AG09309 (cell line): ENCODE measurements at places on chromosomes 12 and 14.

GRCh38 chr14:89681086-89682018 lies 264.3 kb upstream of the FOXN3 start:
- no peak for DNase-seq

GRCh38 chr12:77070382-77070781 lies 5.0 kb upstream of the E2F7 start:
- DNase-seq: no peak

- DNase-seq: no peak
Observed at GRCh38 chr14:51293149-51293911, 53.3 kb downstream of the TMX1 start.

DNA sequence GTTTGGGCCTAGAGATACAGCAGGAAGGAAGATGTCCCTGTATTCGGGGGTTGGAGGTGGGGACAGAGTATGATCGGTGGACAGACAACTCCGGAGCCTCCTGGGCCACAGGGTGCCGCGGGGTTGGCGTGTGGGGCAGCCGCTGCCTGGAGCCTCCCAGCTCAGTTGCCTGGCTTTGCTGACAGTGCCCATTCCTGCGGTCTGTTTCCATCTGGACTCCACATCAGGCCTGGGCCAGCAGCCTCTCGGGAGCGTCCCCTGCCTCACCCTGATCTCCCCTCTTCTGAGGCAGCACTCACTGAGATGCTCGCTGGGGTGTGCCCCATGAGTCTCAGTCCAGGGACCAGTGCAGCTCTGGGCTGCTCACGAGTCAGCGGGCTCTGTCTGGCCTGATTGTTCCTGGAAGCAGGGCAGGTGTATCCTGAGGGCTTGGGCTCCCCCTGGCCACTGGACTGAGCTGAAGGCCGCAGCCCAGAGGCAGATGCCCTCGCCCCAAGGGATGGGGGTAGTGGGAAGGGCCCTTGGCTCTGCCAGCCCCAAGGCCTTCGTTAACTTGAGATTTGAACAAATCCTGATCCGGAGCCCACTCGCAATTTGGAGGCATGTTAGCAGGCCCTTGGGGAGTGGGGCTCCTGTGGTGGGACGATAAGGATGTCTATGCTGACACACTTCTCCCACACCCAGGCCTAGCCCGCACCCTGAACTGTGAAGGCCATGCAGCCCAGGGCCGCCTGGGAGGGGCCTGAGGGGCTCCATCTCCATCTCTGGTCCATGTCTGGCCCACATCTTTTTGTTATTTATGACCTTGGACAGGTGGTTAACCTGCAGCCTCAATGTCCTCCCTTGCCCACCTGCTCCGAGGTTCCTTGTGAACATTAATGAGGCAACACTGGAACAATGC lies 7.5 kb downstream of the HIP1R start:
- DNase-seq: no peak

GRCh38 chr12:8665759-8666158 lies 3.1 kb upstream of the MFAP5 start:
- DNase-seq: peak; percentile 60

DNA sequence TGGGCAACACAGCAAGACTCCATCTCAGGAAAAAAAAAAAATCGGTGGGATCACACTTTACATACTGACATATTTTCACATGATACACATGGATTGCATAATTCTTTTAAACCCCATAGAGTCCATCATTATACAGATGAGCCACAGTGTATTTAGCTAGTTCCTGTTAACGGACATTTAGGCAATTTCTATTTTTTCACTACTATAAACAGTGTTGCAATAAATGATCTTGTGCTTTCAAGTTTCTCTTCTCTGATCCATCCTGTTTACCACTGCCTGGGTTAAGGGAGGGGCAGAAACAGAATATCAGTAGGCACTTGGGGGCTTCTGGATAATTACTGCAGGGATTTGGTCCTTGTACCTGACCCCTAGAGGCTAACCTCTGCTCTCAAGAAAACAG lies 43.4 kb upstream of the SPTLC2 start:
- DNase-seq: no peak

DNA sequence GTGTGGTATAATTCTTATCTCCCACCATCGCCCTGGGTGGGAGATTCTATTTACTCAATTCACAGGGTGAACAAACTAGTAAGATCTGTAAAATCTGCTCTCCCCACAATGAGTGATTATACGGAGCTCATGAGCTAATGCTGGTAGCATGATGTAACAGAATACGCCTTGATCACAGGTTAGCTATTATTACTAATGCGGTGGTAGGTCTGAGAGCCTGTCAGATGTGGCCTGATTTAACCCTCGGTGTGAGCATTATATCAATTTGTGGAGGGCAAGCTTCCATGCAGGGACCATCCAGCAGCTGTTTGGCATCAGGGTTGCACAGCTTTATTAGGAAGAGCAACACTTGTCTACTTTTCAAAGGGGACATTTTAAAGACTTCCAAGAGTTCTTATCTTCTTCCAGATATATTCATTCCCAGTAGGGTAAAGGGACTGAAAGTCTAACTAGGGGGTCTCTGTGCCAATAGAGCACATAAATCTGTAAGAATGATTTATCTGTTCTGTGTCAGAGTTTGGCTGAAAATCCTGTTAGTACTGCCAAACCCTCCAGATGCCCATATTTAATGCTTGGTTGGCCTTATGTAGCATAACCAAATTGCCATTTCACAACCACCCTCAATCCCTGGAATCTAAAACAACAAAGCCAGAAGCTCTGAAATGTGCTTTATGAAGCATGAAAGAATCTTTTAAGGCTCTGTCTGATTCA lies 18.7 kb downstream of the TSHR start:
- peak; percentile 48 for DNase-seq

DNA sequence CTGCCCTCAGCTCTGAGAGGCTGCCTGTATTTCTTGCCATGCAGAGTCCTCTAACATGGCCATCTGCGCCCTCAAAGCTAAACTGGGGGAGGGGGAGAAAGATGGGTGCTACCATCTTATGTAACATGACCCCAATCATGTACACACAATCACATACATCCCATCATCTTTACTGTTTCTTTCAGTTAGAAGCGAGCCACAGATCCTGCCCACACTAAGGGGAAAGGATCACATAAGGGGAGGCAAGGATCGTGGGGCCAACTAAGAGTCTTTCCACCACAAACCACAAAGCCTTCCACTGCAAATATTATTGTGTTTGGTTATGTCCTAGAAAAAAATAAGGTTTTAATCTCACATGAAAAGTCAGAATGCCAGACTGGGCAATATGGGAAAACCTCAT lies 11.8 kb upstream of the AMN1 start:
- no peak for DNase-seq

GRCh38 chr12:54749191-54749818 lies 101.1 kb upstream of the DCD start:
- DNase-seq: peak; percentile 21

DNA sequence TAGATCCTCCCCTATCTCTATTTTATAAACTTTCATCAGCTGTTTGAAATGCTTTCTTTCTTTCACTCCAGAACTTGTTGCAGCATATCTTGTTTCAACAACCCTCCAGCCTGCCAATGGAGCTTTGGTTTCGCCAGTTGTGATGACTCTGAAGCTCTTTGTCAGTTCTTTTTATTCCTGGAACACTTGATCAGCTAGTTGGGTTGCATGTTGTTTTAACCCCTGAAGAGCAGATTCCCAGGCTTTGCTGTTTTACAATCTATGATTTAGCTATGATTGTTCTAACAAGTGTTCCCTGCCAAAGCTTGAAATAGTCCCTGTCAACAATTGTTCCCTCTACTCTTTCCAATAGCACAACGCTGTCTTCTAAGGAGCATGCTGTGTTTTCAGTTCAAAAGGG lies 50.6 kb upstream of the FUT8 start:
- DNase-seq: peak; percentile 77

DNA sequence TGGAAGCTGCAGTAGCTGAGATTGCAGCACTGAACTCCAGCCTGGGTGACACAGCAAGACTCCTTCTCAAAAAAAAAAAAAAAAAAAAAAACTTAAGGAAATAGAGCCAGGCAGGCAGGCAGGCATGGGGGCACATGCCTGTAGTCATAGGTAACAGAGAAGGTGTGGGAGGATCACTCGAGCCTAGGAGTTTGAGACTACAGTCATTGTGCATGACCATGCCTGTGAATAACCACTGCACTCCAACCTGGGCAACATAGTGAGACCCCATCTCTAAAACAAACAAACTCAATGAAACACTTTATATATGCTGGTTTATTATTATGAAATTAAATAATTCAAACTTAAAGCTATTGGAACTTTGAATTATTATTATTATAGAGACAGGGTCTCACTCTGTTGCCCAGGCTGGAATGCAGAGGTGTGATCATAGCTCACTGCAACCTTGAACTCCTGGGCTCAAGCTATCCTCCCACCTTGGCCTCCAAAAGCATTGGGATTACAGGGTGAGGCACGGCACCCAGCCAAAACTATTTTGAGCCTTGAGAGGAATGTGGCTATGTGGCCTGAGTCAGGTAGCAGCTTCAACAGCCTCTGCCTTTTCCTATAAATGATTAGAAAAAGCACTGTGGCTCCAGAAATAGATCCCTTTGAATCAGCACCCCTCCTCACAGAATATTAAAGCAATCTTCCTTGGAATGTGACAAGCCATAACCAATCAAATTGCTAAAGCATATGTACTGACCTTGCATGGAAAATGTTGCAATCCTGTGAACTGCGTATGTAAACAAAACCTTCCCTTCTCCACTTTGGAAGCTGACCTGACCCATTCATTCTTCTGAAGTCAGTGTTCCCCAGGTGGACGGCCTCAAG lies 34.7 kb upstream of the YY1 start:
- no peak for DNase-seq

- no peak for DNase-seq
Observed at GRCh38 chr12:85425349-85425612, 145.3 kb downstream of the ALX1 start.

GRCh38 chr12:64203775-64204174 lies 18.3 kb downstream of the KICS2 start:
- DNase-seq: no peak

DNA sequence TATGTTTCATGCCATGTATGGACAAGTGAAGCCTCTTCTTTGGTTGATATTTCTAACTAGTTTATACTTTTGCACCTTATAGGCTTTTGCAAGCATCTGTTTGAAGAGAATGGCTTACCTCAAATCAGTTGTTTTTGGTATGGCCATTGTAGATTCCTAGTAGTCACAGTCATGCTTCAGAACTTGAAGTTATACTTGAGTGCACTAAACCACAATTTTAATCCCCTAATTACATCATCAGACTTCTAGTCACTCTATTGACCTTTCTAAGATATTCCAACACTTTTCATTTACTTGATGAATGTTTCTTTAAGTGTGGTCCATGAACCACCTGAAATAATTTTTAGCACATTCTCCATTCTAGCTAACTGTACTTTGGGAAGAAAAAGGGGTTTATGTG lies 18.6 kb upstream of the KLRB1 start:
- DNase-seq: no peak

DNA sequence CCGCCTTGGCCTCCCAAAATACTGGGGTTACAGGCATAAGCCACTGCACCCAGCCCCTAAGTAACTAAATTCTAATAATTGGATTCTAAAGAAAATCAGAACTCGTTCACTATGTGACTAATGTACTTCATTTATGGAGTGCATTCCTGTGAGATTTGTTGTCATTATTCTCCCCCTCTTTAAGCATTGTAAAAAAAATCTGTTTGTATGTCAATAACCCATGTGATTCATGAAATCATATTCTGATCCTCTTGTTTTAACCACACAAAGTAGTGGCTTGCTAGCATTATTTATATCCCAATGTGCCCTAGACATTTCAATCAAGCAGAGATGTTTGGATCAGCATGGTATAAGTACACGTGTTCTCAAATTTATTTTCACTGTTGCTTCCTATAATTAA lies 78.2 kb upstream of the OSBPL8 start:
- no peak for DNase-seq

GRCh38 chr12:56062996-56063395 lies 17.0 kb upstream of the ERBB3 start:
- no peak for DNase-seq

- peak; percentile 67 for DNase-seq
Observed at GRCh38 chr14:61537563-61538463, 157.5 kb upstream of the HIF1A start.

GRCh38 chr12:115437061-115437567 lies 753.1 kb upstream of the TBX3 start:
- DNase-seq: no peak

GRCh38 chr12:23084236-23084995 lies 459.4 kb downstream of the ETNK1 start:
- DNase-seq: no peak

- no peak for DNase-seq
Observed at GRCh38 chr12:53644133-53644532, 18.0 kb upstream of the ATF7 start.

DNA sequence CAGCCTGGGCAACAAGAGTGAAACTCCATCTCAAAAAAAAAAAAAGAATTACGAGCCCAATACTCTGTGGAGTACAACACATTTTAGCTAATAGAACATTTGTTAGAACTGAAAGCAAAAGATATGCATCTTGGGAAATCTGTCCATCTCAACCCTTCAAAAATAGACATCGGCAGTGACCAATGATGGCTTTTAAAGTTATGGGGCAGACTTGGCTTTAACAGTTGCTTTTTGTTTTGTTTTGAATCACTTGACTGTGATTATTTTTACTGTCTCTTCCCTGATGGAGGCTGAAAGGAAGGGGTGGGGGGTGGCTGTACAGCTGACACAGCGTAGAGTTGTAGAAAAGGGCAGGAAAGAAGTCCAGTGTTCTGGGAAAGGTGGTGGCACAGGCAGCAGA lies 2.2 kb downstream of the FKBP11 start:
- no peak for DNase-seq

- DNase-seq: no peak
Observed at GRCh38 chr12:132355742-132356681, 26.6 kb upstream of the GALNT9 start.

DNA sequence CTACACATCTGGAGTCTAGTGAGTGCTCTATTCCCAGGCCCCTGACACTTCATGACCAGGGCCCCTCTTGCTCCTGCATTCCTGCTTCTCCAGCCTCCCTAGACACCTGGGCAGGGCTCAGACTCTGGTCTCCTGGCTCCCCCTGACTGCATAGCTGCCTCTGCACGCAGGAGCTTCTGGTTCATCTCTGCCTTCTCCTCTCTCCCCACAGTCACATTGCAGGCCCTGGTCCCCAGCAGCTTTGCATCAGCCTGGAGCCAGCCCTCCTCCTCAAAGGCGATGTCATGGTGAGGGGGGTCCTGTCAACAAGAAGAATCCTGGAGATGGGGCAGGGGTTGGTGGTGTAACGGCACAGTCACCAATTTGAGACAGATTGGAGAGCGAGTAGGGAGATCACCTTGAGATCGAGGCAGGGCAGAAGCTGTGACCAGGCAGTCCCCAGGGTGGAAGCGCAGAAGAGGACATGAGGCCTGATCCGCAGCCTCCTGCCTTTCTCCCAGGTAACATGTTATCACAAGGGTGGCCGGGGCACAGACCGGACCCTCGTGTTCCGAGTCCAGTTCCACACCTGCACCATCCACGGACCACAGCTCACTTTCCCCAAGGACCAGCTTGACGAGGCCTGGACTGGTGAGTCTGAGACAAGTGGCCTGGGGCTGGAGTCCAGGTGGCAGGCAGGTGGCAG lies 8.1 kb downstream of the TNS2 start:
- no peak for DNase-seq
